ENCODE measurements at places on chromosomes 1 and 21.

DNA sequence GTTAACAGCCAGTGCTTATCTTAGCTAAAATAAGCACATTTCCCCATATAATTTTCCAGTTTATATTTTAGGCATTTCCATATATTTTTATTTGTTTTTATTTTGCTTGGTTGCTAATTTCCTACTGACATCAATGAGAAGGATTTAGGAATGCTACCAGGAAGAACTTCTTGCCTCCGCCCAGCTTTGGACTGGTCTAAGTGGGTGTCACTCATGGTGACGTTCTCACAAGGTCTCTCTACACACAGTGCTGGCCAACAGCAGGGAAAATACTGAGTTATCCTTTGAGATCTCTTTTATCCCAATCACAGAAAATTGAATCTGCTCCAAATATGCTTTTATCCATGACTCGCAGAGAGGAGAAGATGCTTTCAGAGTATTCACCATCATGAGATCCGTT lies 13.2 kb downstream of the MX1 start:
- DNase-seq: no peak

DNA sequence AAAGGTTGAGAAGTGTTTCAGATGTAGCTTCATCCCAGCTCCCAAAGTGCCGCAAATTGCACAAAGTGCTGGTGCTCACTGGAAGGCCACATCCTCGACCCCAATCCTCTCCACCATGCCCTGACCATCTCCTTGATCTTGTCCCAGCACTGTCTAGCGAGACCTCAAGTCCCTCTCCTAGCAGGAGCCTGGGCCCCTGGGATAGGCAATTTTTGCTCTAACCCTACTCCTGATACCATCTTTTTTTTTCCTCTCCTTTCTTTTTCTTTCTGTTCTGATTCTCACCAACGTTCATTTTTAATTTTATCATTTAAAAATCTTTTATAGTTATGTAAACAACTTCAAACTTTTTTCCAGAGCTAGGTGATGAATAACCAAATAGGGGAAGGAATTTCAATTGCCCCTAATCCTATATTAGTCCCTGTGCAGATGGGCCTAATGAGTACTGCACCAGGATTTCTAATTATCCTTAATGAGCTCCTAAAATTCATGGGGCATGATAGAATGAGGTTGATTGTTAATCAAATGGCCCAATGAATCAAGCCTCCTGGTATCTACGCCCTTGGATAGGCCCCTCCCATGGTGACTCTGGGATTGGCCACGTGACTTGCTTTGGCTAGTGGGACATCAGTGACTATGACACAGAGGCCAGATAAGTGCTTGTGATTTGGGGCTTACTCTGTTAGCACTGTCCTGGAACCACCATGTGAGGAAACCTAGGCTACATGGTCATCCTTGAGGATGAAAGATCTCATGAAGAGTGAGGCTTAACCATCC lies 41.5 kb upstream of the TENT5B start:
- DNase-seq: no peak

GRCh38 chr1:52253421-52253820 lies 111.5 kb downstream of the ZFYVE9 start:
- no peak for DNase-seq

DNA sequence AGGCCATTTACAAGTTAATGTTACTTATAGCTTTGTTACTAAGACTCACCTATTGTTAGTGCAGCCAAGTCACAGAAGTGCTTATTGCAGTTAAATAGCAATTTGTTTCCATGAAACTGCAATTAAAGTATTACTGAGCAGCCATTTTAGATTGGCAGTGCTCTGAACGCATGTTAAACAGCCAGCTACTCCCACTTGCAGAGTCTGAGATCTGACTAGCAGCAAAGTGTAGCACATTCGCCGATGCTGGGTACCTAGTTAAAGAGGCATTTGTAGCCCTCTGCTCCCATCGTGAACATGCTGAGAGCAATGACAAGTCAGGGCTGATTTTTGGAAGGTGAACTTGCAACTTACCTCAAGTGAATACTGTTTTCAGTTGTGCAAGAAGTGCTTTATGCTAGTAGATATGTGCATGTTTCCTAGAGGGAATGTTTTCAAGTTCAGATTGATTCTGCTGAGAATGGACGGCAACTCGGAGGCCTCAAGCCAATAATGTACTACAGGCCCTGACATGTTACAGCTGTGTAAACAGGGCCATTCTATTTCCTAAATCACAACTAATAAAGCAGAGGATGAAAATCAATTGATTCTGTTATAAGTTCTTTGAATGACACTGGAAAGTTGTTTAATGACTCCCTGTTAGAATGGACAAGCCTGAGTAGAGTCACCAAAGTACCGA lies 19.8 kb downstream of the LMO4 start:
- no peak for DNase-seq

GRCh38 chr1:7454052-7454815 lies 316.9 kb upstream of the VAMP3 start:
- no peak for DNase-seq

- DNase-seq: peak; percentile 99
These were observed 68.5 kb downstream of the DYRK1A start for GRCh38 chr21:37435120-37435519.

GRCh38 chr1:218350035-218350525 lies 4.9 kb downstream of the TGFB2 start:
- DNase-seq: no peak

DNA sequence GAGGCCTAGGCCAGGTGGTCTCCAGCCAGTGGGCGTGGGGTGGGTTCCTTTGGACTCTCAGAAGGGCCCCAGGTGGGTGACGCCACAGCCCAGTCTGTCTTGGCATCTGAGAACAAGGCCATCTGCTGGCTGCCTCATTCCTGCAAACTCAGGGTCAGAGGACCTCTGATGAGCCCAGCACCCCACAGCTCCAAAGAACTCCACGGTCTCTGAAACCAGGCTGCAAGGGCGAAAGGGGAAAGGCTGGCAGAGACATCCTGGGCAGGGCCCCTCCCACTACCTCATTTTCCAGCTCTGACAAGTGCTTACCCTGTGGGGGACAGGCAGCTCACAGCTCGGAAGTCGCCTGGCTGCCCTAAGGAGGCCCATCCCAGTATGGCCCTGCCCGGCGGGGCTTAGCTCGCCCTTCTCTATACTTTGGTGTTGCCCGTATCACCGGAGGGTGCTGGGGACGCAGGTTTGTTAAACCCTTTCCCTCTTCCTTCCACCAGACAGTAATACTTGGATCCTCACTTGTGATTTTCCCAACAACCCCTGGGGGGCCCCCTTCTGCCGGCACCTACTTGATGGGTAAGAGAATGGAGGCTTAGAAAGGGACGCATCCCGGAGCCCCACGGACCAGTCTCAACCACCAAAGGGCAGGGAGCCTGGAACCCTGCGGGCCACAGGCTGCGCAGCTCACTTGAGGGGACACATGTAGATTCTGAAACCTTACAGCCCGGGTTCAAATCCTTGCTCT lies 10.9 kb upstream of the EDN2 start:
- DNase-seq: no peak

GRCh38 chr1:112840631-112841624 lies 115.1 kb downstream of the SLC16A1 start:
- no peak for DNase-seq

DNA sequence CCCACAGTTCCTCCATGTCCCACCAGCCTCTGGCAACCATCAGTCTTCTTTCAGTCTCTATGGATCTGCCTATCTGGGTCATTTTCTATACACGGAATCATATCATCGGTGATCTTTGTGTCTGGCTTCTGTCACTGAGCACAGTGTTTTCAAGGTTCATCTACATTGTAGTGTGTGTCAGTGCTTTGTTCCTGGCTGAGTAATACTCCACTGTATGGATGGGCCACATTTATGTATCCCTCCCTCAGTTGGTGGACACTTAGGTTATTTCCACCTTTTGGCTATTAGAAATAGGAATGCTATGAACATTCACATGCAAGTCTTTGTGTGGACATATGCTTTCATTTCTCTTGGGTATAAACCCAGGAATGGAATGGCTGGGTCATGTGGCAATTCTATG lies 46.6 kb downstream of the RIPK4 start:
- DNase-seq: no peak

- no peak for DNase-seq
These were observed 44.7 kb downstream of the SLC37A1 start for GRCh38 chr21:42558368-42558767.

GRCh38 chr21:46622226-46622625 lies 13.2 kb upstream of the PRMT2 start:
- DNase-seq: no peak

GRCh38 chr21:40294345-40294744 lies 427.1 kb downstream of the PCP4 start:
- no peak for DNase-seq

DNA sequence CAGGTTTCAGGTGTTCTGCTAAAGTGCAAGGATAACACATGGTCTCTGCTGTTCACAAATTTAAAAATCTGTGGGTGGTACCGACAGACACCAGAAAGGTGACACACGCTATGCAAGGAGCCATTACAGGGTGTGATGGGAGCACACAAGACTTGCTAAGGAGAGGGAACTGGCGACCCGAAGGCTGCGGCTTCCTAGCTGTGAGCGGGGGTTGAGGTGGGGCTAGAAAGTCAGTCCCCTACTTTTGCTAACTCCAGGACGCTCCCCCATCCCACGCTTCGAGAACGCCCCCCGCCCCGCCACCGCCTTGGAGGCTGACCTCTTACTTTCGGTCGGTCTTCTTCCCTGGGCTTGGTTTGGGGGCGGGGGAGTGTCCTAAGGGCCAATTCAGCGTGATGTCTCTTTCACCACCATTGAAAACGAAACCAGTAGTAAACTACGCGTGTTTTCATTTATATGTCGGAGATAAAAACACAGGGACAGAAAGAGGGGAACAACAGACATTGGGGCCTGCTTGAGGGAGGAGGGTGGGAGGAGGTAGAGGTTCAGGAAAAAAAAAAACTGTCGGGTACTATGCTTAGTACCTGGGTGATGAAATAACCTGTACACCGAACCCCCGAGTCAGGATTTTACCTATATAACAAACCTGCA lies 1.1 kb downstream of the CKS1B start:
- no peak for DNase-seq

- no peak for DNase-seq
These were observed 34.9 kb downstream of the SIPA1L2 start for GRCh38 chr1:232594768-232595698.

- no peak for DNase-seq
These were observed 93.9 kb upstream of the TSPAN2 start for GRCh38 chr1:115183158-115183557.

- no peak for DNase-seq
These were observed 1.7 kb downstream of the HES4 start for GRCh38 chr1:997993-998744.

DNA sequence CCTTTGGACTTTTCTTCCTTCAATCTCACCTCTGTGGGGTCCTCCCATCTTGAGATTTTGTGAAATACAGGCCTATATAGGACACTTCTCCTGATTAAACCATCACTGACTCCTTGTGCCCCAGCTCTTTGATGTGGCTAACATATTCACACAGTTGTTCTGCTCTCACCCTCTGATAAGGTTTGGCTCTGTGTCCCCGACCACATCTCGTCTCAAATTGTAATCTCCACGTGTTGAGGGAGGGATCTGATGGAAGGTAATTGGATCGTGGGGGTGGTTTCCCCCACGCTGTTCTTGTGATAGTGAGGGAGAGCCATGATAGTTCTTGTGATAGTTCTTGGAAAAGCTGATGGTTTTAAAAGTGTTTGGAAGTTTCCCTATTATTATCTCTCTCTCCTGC lies 19.7 kb downstream of the LRRC7 start:
- DNase-seq: no peak

- no peak for DNase-seq
These were observed 27.5 kb downstream of the SLC9A1 start for GRCh38 chr1:27127419-27127818.

GRCh38 chr1:160070243-160071163 lies 543 bp upstream of the KCNJ10 start:
- no peak for DNase-seq

DNA sequence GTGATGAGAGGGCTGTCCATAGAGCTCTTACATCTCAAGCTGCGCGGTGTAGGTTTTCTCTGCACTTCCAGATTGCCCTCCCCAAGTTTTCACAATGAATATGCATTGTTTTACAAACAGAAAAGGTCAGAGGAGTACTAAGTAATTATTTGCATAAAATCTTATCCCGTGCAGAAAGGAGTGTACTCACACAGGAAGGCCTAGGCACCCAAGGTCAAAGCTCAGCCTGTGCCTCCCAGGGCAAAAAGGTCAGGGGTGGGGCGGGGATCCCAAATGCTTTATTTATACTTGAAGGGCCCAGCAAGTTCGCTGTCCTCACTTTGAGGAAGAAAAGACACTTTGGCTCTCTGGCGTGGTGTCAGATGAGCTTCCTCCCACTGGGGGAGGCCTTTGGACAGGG lies 10.3 kb upstream of the KCNE1 start:
- no peak for DNase-seq

- DNase-seq: no peak
These were observed 221.1 kb upstream of the GREM2 start for GRCh38 chr1:240833075-240833474.

DNA sequence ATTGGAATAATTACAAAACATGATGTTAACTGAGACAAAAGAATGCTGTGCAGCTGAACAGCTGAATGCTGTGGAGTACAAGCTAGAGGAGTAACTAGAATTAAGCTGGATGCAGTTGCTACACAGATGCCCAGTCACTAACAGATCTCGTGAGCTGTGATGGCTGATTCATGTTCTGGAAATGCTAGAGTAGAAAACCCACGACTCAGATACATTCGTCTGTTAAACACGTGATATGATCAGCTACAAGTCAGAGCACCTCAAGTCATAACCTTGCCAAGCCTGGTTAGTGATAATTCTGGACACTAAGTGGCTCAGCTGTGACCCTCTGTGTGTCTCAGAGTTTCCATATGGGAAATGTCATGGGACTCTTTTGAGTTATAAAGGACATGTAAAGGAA lies 89.7 kb upstream of the ESRRG start:
- no peak for DNase-seq

DNA sequence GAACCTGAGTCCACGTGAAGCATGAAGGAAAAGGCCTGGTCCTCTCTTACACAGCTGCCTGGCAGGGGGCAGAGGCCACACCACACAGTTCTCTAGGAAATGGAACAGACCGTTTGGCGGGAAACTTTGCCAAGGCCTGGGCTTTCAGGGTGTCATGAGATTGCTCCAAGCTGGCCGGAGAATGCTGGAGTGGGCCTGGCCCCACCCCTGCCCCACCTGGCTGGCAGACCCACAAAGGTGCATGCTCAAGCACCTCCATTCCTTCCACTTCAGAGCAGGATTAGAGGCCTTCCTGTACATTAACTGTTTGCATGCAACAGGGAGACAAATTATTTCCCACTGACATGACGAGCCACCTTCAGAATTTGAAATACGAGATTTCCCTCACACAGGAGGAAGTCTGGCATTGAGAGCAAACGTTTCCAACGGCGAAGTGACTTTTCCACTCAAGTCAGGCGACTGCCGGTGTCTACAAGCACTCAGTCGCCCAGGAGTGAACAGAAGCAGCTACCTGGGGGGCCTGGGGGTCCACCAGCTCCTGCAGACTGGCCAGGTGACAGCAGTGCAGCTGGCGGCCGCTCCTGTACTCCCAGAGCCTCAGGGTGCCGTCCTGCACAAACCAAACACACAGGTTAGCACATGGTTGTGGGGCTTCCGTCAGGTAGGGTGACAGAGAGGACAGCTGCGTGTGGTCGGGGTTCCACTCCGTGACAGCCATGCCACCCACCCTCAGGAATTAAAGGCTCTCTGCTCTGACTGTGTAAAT lies 24.0 kb downstream of the WDR4 start:
- DNase-seq: no peak

Data from NCI-H524 treated with DMSO at 0.1 percent for 48 hours (cell line).